CD4-positive, alpha-beta memory T cell (primary cell): ENCODE measurements at places on chromosomes 2 and 18.

DNA sequence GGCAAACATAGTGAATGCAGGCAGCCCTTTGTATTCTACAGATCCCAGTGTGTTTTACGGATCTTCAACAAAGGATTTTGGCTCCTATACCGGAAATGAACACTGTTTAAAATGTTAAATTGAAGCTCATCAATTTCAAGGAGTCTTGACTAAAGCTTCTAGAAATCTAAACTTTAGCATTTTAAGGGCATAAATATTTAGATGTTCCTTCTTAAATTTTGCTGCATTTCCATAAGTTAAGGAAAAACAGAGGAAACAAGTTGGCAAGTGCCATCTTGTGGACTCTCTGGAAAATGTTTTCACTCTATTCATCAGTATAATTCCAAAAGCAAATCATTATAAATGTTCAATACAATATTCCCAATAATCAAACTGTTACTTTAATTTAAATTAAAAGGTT is 19.6 kb downstream of the CHN1 start:
- DNase-seq = no peak

GRCh38 chr18:49697757-49698524 is 115.4 kb downstream of the ACAA2 start:
- no peak for DNase-seq

DNA sequence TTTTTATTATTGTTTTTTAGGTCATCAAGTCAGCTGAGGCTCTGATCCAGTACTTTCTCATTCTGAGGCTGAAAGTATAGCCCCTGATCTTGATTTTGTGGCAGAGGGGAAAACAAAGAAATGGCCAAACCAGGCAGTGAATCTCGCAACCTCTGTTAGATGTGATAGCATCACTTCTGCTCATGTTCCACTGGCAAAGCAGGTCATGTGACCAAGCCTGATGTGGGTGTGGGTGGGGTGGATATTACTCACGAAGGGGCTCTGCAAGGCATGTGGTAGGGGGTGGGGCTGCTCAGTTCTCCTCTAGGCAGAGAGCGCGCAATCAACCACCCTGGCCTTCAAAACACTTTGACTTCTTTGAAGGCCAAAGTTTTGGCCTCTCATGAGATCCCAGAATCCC is 254.2 kb downstream of the MYCN start:
- no peak for DNase-seq

GRCh38 chr2:181607629-181608590 is 49.0 kb downstream of the CERKL start:
- no peak for DNase-seq

- DNase-seq = no peak
Measured at GRCh38 chr2:84459944-84460429, 907 bp upstream of the SUCLG1 start.

DNA sequence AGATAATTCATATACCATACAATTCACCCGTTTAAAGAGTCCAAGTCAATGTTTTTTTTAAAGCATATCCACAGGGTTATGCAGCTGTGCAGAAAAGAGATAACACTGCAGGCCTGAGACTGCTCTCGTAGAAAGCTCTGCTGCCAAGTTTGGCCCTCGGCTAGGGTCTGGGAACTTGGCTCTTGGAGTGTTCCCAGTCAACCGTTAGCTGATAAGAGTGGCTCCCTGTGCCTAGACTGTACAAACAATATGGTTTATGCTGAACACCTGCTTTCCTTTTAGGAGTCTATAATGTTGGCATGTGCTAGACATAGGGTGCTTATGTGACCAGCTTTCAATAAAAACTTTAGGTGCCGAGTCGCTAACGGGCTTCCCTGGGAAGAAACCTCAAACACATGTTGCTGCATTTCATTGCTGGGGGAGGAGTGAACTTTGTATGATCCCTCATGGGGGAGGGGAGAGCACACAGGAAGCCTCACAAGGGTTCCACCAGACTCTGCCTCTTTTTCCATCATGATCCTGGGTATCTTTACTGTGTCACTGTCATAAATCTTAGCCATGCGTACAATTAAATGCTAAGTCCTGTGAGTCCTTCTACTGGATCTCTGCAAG is 34.7 kb downstream of the RFX8 start:
- no peak for DNase-seq

- DNase-seq = no peak
Measured at GRCh38 chr2:28319118-28320008, 73.3 kb upstream of the FOSL2 start.

DNA sequence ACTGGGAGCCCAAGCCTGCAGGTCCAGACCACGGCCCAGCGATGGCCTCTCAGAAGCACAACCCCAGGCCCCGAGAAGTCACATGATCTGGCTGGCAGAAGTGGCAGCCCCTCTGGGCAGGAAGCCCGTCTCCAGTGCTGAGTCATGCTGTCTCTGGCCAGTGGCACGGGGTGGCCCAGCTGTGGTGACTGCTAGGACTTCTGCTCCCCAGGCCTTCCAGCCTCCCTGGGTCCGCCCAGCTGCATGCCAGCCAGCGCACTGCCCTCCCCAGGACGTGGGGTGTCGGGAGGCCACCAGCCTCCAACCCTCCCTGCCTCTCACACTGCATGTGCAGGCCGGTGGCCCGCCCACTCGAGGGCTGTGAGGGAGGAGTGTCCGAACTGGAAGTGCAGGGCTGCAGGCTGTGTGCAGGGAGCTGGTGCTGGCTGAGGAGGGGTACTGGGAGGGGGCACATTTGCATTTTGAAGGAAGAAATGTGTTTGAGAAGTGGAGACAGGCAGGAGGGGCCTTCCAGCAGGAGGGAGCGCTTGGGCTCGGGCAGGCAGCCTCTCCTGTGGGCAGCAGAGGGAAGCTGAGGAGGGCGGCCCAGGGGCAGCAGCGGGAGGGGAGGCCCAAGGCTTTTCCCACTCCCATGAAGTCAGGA is 17.0 kb upstream of the HPCAL1 start:
- DNase-seq = no peak

DNA sequence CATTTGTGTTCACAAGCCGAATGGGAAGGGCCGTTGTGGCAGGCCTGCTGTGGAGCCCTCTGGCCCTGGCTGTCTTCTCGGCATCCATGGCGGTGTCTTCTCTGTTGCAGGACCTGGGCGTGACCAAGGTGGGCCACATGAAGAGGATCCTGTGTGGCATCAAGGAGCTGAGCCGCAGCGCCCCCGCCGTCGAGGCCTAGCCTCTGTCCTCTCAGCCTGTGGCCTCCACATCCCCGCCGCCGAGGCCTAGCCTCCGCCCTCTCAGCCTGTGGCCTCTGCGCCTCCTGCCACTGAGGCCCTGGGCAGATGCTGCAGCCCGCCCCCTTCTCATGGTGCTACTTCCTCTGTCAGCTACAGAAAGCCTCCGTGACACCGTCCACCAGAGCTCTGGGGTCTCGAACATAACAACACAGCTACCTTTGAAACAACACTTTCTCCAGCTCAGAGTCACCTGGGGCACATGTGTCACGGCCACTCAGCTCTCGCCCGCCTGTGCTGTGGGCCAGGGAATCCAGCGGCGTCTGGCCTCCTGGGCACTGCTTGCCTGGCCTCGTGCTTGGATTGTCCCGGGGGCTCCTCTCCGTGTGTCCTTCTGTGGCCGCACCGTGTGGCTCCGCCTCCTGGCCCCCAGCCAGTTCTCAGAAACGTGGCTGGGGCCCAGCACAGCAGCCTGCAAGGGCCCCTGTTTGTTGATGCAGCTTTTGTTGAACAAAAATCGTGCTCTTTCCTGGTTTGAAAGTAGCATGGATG is 97.1 kb downstream of the USP40 start:
- DNase-seq = no peak

GRCh38 chr2:26245231-26245732 is 543 bp downstream of the HADHB start:
- peak; percentile 72 for DNase-seq

- DNase-seq = no peak
Measured at GRCh38 chr2:135265960-135266490, 213.9 kb downstream of the RAB3GAP1 start.

DNA sequence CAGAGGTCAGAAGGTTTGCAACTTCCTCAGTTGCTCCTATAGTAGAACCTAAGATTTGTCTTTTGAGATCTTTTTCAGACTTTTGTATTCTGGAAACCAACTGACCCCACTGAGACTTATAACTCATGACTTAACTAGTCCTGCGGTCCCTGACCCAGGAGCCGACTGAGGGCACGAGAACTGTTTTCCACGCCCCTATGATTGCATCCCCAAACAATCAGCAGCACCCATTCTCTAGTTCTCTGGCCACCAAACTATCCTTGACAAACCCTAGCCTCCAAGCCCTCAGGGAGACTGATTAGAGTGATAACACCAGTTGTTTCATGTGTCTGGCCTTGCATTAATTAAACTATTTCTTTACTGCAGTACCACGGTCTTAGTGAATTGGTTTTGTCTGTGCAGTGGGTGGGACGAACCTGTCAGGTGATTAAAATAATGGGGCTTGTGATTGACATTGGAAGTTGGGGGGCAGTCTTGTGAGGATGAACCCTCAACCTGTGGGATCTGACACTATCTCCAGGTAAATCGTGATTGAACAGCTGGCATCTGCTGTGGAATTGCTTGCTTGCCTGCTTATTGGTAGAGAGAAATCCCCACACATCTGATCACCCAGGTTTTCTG is 95.7 kb downstream of the B3GNT2 start:
- no peak for DNase-seq
